ENCODE measurements at places on chromosomes 4 and X. TPM values are rescaled to one million over a fixed set of nuclear protein-coding genes. Genes with fewer than 3 reads are reported as not detected.

RTL9 gene
- 0.10 TPM for total RNA-seq

KLKB1 gene
- 0.10 TPM for total RNA-seq

- no peaks in the 10 kb centered on the region for H3K27me3 ChIP-seq
- H3K4me3 ChIP-seq: no peak overlapping the region
- H3K27ac ChIP-seq: no peak overlapping the region
Observed at GRCh38 chr4:147194604-147195003, 248.9 kb upstream of the TTC29 start.

DKK2 gene
- not detected for total RNA-seq

- H3K4me3 ChIP-seq: peak overlapping the region; percentile 33
- no peaks in the 10 kb centered on the region for H3K27me3 ChIP-seq
- H3K27ac ChIP-seq: peak overlapping the region; percentile 41
- no peaks in the 10 kb centered on the region for H3K36me3 ChIP-seq
Observed at GRCh38 chr4:56757821-56758411, 63.6 kb downstream of the SPINK2 start.
